Forelimb muscle (tissue), 1 donor: ENCODE measurements at places on chromosomes 6 and 20.

- no peak for DNase-seq
Observed at GRCh38 chr6:168989421-168989820, 264.2 kb downstream of the THBS2 start.

GRCh38 chr6:166752097-166752496 is 125.0 kb upstream of the RPS6KA2 start:
- DNase-seq: no peak

GRCh38 chr6:119043783-119044182 is 34.7 kb downstream of the FAM184A start:
- DNase-seq: no peak

DNA sequence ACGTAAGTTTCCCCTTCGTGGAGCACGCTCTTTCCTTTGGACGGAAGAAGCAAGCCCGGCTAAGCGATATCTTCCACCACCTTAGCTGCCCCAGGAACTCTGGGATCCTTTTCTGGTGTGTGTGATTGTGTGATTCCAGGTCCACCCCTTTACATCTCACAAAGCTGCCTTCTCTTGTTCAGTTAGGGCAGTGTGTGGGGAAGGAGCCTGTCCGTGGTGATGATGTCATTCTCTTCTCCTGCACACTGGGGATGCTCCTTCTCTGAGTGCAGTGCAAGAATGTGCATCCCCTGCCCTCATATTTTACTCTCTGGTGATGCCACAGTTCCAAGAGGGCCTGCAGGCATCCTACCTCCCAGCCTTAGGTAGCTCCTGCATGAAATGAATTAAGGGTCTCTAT is 30.3 kb downstream of the BNIP5 start:
- DNase-seq: no peak

DNA sequence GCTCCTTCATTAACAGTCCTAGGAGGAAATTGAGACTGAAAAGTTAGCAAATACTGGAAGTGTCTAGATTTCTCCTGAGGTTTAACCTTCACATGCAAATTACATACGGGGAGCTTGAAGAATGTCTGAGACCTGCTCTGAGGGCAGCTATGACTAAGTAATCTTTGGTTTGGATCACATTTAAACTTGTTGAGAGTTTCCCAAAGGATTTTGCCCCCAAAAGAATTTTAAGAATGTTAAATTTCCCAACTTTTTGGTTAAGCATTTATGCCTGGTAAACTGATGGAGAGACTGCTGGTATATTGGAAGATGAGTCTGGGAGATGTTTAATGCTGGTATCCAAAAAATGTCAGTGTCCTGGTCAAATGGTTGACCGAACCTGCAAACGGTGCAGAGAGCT is 97.0 kb downstream of the RREB1 start:
- no peak for DNase-seq

GRCh38 chr6:47665112-47665511 is 33.3 kb upstream of the ADGRF4 start:
- DNase-seq: no peak

DNA sequence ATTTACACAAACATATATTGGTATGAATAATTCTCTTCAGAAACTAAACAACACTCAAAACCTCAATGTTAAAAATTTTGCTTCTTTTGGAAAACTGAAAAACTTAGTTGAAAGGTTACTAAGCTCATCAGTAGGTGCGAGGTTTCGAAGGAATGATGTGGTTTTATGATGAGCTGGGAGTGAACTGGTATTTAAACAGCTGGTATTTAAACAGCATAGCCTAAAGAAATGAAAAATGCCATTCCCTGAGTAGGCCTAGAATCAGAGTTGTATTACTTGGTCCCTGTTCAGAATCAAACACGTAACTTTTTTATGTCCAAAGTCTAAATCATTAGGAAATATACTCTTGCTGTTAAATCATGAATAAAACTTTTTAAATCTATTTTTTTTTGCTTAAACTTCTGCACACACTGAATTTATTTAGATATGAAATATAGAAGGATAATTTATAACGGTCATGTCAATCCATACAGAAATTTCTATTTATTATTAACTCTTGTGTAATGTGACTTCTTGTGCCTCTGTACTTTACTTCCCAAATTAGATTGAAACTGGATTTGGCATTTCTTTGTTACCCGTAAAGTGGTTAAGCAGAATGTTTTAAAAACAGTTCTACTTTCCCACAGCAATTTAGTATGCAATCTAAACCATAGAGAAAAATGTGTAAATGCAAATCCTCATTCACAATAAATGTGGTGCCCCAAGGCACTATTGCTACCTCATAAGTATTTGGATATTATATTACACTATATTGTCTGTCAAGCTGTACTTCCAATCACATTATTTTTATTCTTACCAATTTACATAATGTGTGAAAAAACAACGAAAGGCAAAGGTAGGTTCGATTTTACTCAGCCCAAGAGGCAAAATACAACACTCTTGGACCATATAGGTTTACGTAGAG is 124.1 kb downstream of the HS3ST5 start:
- DNase-seq: no peak

DNA sequence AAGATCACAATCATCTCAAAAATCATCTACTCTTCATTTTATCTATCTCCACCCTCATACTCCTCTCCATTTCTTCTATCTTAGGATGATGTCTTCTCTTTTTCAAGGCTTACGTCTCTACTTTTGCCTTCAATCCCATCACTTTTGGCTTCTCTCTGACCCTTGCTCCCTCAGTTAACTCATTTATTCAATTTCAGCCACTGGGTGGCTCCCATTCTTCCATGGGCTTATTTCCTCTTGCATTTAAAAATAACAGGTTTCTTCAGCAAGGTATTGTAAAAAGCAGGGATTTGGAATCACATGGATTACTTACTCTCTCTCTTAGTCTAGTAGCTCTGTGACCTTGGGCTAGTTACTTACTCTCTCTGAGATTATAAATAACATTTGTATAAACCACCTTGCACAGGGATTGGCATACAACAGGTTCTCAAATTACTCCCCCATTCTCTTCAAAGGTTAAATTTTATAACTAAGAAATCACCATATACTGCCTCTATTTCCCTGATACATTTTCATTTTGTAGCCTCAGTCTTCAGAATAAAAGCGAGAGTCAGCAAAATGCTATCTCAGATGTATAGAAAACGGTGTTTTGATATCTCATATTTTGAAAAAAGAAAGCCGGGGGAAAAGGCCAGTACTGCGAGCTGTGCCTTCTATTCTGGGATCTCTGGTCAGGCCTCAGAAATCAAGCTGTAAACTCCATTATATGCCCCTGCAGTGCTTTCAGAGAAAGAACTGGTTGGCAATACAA is 5.5 kb downstream of the ZSCAN12 start:
- no peak for DNase-seq

DNA sequence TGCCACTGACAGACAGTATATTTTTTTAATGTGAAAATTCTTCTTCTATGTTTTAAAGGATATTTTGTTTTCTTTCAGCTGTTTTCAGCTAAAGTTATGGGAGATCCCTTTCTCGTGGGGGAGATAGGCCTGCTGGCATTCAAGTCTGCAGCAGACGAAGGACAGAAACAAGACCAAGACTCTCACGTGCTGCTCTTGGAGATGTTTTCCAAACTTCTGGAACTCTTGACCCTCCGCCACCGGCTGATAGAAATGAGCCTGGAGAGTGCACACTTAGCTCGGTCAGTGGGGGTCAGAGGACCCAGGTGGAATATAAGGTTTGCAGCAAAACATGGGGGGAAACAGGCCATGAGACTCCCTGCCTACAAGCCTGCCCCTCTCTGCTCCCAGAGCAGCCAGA is 120.5 kb downstream of the CD164 start:
- no peak for DNase-seq

GRCh38 chr20:9831032-9831431 is 7.8 kb downstream of the PAK5 start:
- no peak for DNase-seq

GRCh38 chr20:59676126-59676850 is 71.9 kb downstream of the PHACTR3 start:
- DNase-seq: no peak

- DNase-seq: no peak
Observed at GRCh38 chr6:151413372-151414145, 22.2 kb upstream of the ZBTB2 start.

DNA sequence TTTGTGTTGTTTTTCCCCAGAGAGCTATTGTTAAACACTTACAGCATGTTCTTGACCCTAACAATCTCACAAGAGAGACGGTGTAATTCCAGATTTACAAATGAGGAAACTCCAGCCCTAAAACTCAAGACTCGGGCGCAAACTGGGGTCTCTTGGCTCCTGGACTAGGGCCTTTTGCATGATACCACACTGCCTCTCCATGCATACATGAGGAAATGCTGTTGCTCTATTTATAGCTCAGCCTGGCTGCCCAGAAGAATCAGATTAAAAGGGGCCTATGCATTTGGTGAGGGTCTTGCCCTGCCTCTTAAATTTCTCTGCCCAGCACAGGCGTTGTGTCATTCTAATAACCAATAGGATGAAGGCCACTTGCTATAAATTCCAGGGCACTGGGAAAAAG is 30.5 kb upstream of the SNRPB2 start:
- DNase-seq: no peak

GRCh38 chr6:137036566-137037300 is 8.0 kb downstream of the IL20RA start:
- no peak for DNase-seq

DNA sequence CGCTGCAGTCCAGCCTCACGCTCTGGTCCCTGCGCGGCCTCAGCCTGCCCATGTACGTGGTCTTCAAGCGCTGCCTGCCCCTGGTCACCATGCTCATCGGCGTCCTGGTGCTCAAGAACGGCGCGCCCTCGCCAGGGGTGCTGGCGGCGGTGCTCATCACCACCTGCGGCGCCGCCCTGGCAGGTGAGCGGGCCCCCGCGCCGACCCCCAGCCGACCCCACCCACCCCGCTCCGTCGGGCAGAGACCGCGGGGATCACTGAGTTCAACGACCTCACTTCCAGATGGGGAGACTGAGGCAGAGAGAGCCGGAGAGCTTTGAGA is 545 bp downstream of the SLC35D3 start:
- DNase-seq: no peak
